ENCODE measurements at places on chromosomes 13 and 19. TPM values are rescaled to one million over a fixed set of nuclear protein-coding genes. Genes with fewer than 3 reads are reported as not detected.

MAST1 gene
- 0.90 TPM for total RNA-seq

MRPS12 gene
- total RNA-seq, result 38.6 TPM

GRIN3B gene
- 0.16 TPM for total RNA-seq

SIGLEC14 gene
- 12.5 TPM for total RNA-seq

APOC4 gene
- total RNA-seq, result not detected

LIM2 gene
- not detected for total RNA-seq

APOC1 gene
- 32.3 TPM for total RNA-seq

CACNG7 gene
- not detected for total RNA-seq

MED25 gene
- total RNA-seq, result 40.4 TPM

PTPRH gene
- total RNA-seq, result 1.00 TPM

PSG11 gene
- not detected for total RNA-seq

CGB1 gene
- not detected for total RNA-seq

SULT2A1 gene
- not detected for total RNA-seq

CNN1 gene
- 21.8 TPM for total RNA-seq

KLK15 gene
- total RNA-seq, result not detected

ZNF470 gene
- total RNA-seq, result 2.4 TPM

Measured in mesenteric fat pad (tissue), 1 donor.